ENCODE measurements at places on chromosomes 12 and 14.
A peak's percentile ranks its signal among the peaks of the same experiment; 100 is the strongest.

DNA sequence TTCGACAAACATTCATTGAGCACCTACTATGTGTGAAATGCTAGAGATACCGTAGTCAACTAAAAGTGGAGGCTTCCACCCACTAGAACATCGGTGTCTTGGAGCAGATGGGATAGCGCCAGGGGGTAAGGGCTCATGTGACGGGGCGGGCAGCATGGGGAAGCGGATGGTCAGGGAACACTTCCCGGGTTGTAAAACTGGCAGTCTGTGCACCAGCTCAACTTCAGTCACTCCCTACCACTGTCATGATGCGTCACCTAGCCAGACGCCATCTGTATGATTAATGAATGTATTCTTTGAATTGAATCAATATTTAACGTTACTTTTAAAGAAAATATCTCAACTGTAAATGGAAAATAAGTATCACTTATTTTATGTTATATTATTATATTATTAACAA lies 93.5 kb downstream of the PIWIL1 start:
- DNase-seq = peak; percentile 12

DNA sequence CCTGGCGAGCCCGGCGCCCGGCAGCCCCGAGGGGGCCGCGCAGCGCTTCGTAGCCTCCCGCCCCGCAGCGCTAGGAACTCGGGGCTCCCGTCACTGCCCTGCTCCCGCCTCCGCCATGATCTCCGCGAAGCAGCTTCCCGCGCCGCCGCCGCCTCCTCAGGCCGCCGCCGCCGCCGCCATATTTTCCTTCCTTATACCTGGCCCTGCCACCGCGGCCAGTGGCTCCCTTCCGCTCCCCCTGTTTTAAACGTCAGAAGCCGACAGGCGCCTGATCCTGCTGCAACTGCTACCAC lies 286 bp downstream of the PPP4R3A start:
- DNase-seq = no peak

DNA sequence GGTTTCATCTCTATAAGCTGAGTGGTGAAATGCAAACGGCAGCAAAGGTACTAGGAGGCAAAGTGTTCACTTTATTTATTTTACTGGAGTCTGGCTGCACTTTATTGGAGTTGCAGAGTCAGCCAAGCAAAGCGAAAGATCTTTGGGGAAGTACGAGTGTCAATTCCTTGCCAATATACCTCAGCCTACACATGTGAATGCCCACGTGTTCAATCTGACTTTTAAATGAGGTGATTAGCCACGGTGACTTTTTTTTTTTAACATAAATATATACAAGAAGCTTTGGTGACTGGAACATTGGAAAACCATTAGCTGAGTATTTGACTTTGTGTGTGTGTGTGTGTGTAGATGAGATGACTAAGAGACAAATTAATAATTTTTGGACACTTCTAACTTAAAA lies 178.8 kb downstream of the NTS start:
- no peak for DNase-seq

GRCh38 chr14:33435911-33436689 lies 497.4 kb downstream of the NPAS3 start:
- DNase-seq = no peak

DNA sequence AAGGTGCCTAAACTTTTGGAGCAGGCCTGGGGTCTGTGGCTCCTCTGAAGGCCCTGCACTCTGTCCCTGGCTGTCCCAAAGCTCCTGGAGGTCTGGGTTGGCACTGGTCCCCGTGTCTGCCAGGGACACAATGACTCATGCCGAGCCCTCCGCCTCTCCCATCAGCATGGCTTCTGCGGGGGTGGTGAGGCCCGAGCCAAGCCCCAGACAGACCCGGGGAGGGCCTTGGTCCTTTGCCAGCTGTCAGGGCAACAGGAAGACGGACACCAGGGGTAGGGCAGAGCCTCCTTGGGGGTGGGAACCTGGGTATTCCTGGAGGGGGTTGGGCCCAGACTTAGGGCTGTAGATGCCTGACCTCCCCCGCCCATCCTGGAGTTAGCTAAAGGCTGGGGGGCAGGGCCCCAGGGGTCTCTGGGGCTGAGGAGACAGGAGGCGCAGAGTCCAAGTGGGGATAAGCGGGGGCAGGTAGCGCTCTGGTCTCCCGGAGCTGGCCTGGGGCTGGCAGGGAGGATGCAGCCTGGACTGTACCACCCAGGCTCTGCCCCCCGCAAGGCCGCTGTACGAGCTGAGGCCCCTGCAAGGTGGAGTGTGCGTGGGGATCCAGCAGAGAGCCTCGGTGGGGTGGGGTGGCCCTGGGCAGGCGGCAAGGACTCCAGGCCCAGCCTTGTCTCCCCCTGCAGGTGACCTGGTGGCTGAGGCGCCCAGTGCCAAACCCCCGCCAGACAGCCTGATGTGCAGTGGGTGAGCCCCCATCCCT lies 16.4 kb upstream of the PUS1 start:
- DNase-seq = no peak

- DNase-seq = no peak
Measured at GRCh38 chr12:76260390-76260748, 87.8 kb downstream of the BBS10 start.

DNA sequence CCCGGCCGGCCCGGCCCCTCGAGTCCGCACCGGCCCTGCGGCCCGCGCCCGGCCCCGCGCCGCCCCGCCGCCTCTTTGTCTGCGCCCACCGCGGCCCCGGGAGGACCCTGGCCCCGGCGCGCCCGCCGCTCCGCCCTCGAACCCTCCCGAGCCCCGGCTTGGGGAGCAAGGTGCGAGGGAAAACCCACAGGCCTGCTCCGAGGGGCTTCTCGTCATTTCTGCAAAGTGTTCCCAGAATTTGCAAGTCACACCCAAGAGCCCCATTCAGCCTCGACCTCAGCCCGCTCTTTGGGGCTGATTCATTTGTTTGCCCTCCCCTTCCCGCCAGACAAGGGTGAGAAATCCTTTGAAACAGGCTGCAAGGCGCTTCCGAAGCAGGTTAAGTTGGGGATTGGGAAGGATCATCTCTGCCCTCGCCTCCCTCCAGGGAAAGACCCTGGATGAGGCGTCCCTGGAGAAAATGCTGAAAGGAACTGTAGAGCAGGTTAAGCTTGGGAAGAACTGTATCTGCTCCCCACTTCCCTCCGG lies 325 bp upstream of the CLIP1 start:
- DNase-seq = no peak

DNA sequence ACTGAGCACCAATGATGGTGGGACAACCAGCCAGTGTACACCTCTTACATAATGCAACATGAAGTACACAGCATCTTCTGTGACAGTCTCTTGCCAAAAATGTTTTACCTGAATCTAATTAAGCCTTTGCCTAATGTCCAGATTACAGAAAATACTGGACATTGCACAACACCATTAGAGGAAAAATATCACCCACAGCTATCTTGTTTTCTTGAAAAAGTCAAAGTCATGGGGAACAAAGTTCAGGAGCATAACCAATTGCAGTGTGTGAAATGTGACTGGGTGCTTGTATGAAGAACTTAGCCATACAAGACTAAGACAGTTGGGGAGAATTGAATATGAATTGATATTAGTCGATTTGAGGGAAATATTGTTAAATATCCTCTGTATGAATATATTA lies 12.1 kb upstream of the ANO6 start:
- no peak for DNase-seq

DNA sequence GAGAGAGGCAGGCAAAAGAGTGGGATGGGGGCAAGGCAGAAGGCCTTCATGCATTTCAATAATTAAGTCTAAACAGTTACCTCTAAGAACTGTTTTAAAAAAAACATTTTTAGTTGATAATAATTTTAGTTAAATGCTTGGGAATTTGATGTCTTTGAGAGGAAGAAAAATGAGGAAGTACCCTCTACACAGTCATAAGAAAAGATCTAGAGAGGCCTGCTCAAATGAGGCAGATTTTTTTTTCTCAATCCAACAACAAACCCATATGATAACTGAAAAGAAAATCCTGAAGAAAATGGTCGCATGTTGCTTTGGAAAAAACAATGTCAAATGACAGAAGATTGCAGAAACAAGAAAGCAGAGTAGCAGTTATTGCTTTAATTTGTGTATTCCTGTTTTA lies 25.6 kb downstream of the SINHCAF start:
- no peak for DNase-seq

DNA sequence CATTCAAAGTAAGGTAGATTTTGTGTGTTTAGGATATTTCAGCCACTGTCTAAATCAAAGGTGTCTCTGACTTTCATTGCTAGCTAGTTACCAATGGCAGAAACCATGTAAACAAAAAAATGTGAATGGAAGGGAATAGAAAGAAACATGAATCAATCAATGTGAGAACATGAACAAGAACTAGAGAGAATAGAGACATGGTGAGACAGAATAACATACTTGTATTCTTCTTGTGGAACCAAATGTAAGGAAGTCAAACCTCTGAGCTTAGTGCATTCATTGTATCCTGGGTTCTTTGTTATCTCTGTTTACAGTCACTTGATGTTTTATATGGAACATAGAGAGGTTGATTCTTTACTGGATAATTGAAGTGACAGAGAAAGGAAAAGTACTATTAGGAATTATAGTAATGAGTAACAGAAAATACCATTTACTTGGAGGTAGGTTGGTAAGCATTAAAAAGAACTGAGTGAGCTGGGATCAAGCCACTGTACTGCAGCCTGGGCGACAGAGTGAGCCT lies 2.6 kb upstream of the WNK1 start:
- DNase-seq = no peak
